ENCODE measurements at places on chromosomes 6 and 20. TPM values are rescaled to one million over a fixed set of nuclear protein-coding genes. Genes with fewer than 3 reads are reported as not detected.

GRCh38 chr6:55980627-55981211 lies 105.3 kb upstream of the BMP5 start:
- H3K4me1 ChIP-seq = no peaks in the 10 kb centered on the region
- H3K36me3 ChIP-seq = no peaks in the 10 kb centered on the region
- no peaks in the 10 kb centered on the region for H3K27me3 ChIP-seq
- no peak for DNase-seq

- no peaks in the 10 kb centered on the region for H3K27me3 ChIP-seq
- no peak overlapping the region for H3K4me3 ChIP-seq
- H3K27ac ChIP-seq = peak overlapping the region; percentile 54
- no peaks in the 10 kb centered on the region for H3K36me3 ChIP-seq
- H3K4me1 ChIP-seq = peaks cover 9% of the 10 kb centered on the region
These were observed 9.5 kb upstream of the PAQR8 start for GRCh38 chr6:52352239-52353018.

- H3K4me1 ChIP-seq = no peaks in the 10 kb centered on the region
- H3K27me3 ChIP-seq = no peaks in the 10 kb centered on the region
- no peak overlapping the region for H3K4me3 ChIP-seq
- H3K27ac ChIP-seq = no peak overlapping the region
These were observed 79.2 kb upstream of the MRAP2 start for GRCh38 chr6:83954371-83954770.

- H3K4me1 ChIP-seq = no peaks in the 10 kb centered on the region
- H3K27me3 ChIP-seq = no peaks in the 10 kb centered on the region
- no peak overlapping the region for H3K27ac ChIP-seq
- DNase-seq = peak; percentile 23
- H3K36me3 ChIP-seq = no peaks in the 10 kb centered on the region
- H3K4me3 ChIP-seq = no peak overlapping the region
These were observed 497.8 kb downstream of the PREX1 start for GRCh38 chr20:48329676-48330664.

SUPT3H gene
- 45.1 TPM for total RNA-seq

DNA sequence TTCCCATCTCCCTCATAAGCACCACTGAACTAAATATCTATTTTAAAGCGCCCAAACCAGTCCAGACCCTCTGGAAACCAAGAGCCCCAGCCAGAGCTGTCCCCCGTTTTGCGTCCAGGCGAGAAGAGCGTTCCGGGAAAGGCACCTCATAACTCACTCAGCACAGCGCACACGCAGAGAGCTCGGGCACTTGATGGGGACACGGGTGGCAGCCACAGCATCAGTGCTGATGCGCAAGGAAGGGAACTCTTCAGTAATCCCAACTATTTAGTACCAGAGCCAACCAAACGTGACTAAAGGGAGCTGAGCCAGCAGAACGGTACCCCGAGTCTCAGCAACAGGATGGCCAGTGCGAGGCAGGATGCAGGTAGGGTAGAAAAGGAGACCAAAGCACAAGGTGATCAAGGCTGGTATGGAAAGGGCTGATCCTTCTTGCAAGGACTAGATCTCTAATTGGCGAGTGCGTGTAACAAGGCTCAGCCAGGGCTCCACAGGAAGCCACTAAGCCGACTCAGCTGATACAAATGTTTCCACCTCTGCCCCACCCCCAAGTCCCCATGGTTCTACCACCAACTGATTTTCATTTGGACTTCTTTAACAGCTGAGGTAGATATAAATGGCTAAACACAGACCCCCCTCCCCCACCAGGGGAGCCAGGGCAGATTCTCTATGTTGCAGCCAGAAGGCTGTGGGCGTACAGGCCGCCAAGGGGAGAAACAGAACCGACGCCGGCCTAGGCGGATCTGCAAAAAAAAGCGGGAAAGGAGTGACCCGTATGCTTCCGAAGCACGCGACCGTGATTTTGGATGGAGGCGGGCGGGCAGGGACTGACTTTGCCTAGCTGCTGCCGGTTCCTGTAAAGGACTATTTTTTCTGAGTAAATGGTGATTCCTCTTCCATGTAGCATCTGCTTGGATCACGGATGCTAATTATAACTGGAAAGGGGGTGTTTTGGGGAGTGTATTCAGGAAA lies 183.5 kb upstream of the COL21A1 start:
- no peaks in the 10 kb centered on the region for H3K4me1 ChIP-seq
- no peaks in the 10 kb centered on the region for H3K36me3 ChIP-seq
- peak; percentile 29 for DNase-seq
- no peak overlapping the region for H3K27ac ChIP-seq
- H3K27me3 ChIP-seq = no peaks in the 10 kb centered on the region
- H3K4me3 ChIP-seq = no peak overlapping the region

- peak overlapping the region; percentile 95 for H3K27ac ChIP-seq
- peak overlapping the region; percentile 71 for H3K4me3 ChIP-seq
- H3K27me3 ChIP-seq = no peaks in the 10 kb centered on the region
- H3K36me3 ChIP-seq = no peaks in the 10 kb centered on the region
- no peaks in the 10 kb centered on the region for H3K4me1 ChIP-seq
These were observed 381 bp upstream of the PEX7 start for GRCh38 chr6:136822046-136822375.

DNA sequence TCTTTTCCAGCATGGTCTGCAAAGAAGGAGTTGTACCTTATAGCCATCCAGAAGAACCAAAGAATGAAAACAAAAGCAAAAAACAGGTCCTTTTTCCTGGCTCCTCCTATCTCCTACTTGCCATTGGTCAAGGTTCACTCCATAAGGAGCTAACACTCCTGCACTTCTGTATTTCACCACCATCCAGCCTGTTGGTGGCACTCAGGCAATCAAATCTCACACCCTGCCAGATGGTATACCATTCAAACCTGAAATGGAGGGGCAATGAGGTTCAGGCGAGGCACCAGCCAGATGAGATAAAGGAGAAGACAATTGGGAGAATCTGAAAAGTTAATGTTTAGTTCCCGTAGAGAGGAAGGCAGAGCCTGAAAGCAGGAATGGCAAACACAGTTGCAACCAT lies 203.8 kb downstream of the ALDH8A1 start:
- H3K27ac ChIP-seq = no peak overlapping the region
- peaks cover 3% of the 10 kb centered on the region for H3K4me1 ChIP-seq
- H3K4me3 ChIP-seq = no peak overlapping the region
- H3K27me3 ChIP-seq = no peaks in the 10 kb centered on the region
- no peak for DNase-seq

- H3K4me1 ChIP-seq = no peaks in the 10 kb centered on the region
- H3K36me3 ChIP-seq = peaks cover 25% of the 10 kb centered on the region
- DNase-seq = no peak
- no peak overlapping the region for H3K27ac ChIP-seq
These were observed 116.3 kb upstream of the EMILIN3 start for GRCh38 chr20:41482647-41483552.

LRRC1 gene
- 24.8 TPM for total RNA-seq

GRCh38 chr6:134766497-134766896 lies 183.4 kb downstream of the ALDH8A1 start:
- H3K4me1 ChIP-seq = no peaks in the 10 kb centered on the region
- H3K4me3 ChIP-seq = no peak overlapping the region
- no peaks in the 10 kb centered on the region for H3K36me3 ChIP-seq
- no peak for DNase-seq
- no peaks in the 10 kb centered on the region for H3K27me3 ChIP-seq

HSPA1L gene
- total RNA-seq = 3.0 TPM

DNA sequence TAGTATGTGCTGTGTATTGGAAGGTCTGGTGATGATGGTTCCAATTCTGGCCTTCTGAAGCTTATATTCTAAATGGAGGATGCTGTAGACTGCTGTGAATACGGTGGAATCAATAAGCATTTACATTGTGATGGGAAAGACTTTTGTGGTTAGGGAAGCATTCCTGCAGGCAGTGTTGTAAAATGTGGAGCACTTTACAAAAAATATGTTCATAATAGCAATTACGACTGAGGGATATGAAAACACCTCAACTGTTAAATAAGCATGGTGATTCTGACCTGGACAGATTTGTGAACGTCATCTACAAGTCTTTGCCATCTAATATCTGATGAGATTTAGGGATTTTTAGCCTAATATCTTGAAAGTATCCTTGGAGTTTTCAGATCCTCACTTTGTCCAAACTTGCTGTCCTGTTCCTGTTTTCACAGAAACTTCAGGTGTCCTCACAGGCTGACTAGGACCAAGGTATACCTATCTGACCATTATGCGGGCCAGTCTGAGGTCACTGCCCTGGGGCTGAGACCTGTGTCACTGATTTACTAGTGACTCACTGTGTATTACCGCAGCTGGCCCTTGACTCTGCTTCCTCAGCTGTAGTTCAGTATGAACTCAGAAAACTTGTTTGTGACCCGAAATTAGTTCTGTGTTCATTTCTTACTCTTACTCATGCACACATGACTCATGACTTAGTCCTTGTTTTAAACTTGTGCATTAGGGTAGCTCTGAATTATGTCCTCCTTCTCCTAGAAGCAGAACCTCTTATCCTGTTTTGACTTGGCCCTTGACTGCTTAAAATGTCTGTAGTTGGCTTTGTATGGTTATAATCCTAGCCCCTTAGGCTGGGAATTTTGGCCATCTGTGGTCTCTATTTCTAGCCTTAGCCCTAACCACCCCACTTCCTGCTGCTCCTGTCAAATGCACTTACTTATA lies 343.0 kb downstream of the CDKAL1 start:
- H3K4me3 ChIP-seq = no peak overlapping the region
- no peaks in the 10 kb centered on the region for H3K27me3 ChIP-seq
- no peak overlapping the region for H3K27ac ChIP-seq
- no peak for DNase-seq
- no peaks in the 10 kb centered on the region for H3K4me1 ChIP-seq

TMEM200A gene
- 3.2 TPM for total RNA-seq

DNA sequence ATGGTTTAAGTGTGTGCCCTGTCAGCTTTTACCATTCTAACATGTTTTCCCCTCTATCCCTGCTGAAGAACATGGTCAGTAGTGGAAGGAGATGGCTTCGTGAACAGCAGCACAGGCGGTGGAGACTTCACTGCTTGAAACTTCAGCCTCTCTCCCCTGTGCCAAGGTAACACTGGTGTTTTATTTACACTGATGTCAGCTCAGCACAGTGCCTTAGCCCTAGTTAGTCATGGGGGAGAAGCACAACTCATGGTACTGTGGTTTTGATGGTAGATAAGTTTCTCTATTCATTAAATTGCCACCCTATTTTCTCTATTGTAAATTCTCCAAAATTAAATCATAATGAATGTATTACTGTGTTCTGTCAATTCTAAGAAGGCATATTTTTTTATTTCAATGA lies 56.6 kb downstream of the MTHFD1L start:
- no peaks in the 10 kb centered on the region for H3K27me3 ChIP-seq
- H3K27ac ChIP-seq = no peak overlapping the region
- no peaks in the 10 kb centered on the region for H3K4me1 ChIP-seq
- H3K4me3 ChIP-seq = no peak overlapping the region
- no peak for DNase-seq

GNMT gene
- total RNA-seq = 9.4 TPM

DNA sequence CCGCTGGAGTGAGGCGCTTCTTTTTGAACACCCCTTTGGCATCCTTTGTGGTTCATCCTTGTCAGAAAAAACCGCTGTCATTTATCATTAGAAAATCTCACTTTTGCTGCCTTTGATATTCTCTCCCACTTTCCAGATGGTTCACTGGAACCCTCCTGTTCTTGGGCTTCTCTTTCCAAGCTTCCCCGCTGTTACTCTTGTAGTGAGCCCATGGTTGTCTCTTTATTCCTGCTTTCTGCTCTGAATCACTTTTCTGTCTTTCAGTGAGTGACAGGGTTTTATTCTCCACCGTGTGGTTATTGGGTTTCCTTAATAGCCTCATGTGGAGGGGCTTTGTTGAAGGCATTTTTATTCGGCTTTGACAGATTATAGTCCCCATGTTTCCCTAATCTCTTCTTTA lies 117.0 kb downstream of the FARS2 start:
- no peak overlapping the region for H3K27ac ChIP-seq
- no peaks in the 10 kb centered on the region for H3K36me3 ChIP-seq
- H3K27me3 ChIP-seq = no peaks in the 10 kb centered on the region
- H3K4me1 ChIP-seq = no peaks in the 10 kb centered on the region
- DNase-seq = no peak

- no peaks in the 10 kb centered on the region for H3K27me3 ChIP-seq
- no peak for DNase-seq
- H3K4me3 ChIP-seq = no peak overlapping the region
- H3K27ac ChIP-seq = no peak overlapping the region
- no peaks in the 10 kb centered on the region for H3K36me3 ChIP-seq
- H3K4me1 ChIP-seq = no peaks in the 10 kb centered on the region
These were observed 65.9 kb downstream of the EYA2 start for GRCh38 chr20:46960536-46960935.

REV3L gene
- total RNA-seq = 29.7 TPM

PCK1 gene
- total RNA-seq = 0.23 TPM

ABHD16B gene
- not detected for total RNA-seq

DNA sequence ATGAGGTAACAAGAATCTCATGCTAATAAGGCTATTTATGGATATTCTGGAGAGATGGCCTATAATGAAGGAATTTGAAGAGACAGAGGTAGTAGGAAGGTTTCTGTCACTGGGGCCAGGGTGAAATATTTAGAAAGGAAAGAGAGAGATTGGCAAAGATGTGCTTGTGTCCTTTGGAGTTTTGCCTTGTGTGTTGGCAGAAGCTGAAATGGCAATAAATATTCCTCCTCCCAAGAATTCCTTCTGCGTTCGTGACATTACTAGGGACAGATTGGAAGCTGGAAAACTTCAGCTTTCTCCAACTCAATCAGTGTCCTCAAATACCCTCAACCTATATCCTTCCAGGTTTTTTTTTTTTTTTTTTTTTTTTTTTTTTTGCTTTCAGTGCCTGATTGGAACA lies 6.3 kb downstream of the SAMD5 start:
- H3K4me1 ChIP-seq = peaks cover 13% of the 10 kb centered on the region
- no peak for DNase-seq
- no peaks in the 10 kb centered on the region for H3K27me3 ChIP-seq

KCNK5 gene
- 10.1 TPM for total RNA-seq

ENPP5 gene
- total RNA-seq = 7.2 TPM

- no peak for DNase-seq
- H3K36me3 ChIP-seq = no peaks in the 10 kb centered on the region
- H3K4me3 ChIP-seq = no peak overlapping the region
- H3K27me3 ChIP-seq = no peaks in the 10 kb centered on the region
- H3K4me1 ChIP-seq = peaks cover 17% of the 10 kb centered on the region
These were observed 19.9 kb upstream of the CCN6 start for GRCh38 chr6:112033791-112034615.

- peaks cover 75% of the 10 kb centered on the region for H3K36me3 ChIP-seq
- no peak for DNase-seq
- H3K27me3 ChIP-seq = no peaks in the 10 kb centered on the region
- no peak overlapping the region for H3K27ac ChIP-seq
- no peaks in the 10 kb centered on the region for H3K4me1 ChIP-seq
- H3K4me3 ChIP-seq = no peak overlapping the region
These were observed 29.3 kb upstream of the ARMH2 start for GRCh38 chr6:24827970-24828369.

RBBP8NL gene
- total RNA-seq = 2.1 TPM

DNA sequence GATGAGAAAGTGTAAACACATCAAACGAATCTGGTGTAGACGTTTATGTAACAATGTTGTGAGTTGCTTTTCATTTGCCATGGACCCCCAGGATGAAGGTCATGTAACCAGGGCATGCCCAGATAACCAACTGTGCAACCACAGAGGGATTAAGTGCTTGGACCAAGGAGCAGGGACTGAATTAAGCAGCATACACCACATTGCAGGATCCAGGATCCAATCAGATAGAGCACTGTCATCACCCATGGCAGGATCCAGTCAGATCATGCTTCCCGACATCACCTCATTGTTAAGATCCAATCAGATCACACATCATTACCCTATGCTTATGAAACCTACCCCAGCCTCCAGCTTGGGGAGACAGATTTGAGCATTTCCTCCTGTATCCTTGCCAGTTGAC lies 74.3 kb upstream of the RCAN2 start:
- no peaks in the 10 kb centered on the region for H3K4me1 ChIP-seq
- DNase-seq = no peak
- H3K27ac ChIP-seq = no peak overlapping the region
- H3K27me3 ChIP-seq = no peaks in the 10 kb centered on the region
- H3K4me3 ChIP-seq = no peak overlapping the region
- H3K36me3 ChIP-seq = no peaks in the 10 kb centered on the region

NOX3 gene
- not detected for total RNA-seq

EFCAB8 gene
- 3.3 TPM for total RNA-seq

Measured in upper lobe of left lung (tissue), 6 donors.